ENCODE measurements at places on chromosomes 16 and 17.

DNA sequence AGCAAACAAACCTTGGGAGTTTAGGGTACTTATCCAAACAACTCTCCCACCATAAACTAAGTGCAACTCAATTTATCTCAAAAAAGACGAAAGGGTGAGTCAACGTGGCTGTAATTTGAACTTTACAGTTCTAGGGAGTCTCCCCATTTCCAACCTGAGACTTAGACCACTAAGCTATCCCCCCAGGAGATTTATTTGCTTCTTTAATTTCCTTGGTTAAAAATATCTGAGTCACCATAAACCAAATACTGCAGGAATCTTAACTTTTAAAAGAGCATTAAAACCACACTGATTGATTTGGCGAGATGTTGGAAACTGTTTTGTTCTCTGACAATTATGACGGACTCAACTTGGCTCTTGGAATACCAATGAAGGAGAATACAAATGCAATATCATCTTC lies 299.3 kb upstream of the SOX9 start:
- no peak for DNase-seq

DNA sequence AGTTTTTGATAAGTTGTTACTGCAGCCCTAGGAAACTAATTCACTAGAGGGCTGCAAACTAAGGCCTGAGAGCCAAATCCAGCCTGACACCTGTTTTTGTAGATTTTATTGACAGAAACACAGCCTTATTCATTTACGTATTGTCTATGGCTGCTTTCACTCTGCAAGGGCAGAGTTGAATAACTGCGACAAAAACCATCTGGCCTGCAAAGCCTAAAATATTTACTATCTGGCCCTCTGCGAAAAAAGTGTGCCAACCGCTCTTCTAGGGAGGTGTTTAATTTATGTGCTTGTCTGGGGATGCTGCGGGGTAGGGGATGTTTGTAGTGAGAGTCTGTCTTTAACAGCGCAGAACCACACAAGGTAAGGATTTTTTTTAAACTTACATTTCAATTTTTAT lies 165.0 kb upstream of the RBFOX1 start:
- no peak for DNase-seq

DNA sequence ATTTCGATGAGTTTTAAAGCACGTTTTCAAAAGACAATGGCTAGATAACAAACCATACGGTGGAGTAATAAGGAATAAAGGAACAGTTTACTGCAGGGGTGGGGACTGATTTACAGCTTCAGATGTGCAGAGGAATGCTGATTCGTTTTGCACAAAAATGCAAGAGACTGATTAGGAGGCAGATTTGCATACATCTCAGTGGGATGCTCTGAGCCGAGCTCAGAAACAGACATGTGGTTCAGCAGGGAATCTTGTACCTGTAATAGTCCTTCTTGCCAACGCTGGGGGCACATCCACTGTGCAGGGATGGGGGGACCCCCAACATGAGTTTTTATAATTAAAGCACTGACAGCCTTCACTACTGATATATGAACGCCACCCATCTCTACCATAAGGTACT lies 308.0 kb downstream of the GRIN2A start:
- no peak for DNase-seq

GRCh38 chr17:7701681-7702080 lies 3.3 kb upstream of the EFNB3 start:
- no peak for DNase-seq

DNA sequence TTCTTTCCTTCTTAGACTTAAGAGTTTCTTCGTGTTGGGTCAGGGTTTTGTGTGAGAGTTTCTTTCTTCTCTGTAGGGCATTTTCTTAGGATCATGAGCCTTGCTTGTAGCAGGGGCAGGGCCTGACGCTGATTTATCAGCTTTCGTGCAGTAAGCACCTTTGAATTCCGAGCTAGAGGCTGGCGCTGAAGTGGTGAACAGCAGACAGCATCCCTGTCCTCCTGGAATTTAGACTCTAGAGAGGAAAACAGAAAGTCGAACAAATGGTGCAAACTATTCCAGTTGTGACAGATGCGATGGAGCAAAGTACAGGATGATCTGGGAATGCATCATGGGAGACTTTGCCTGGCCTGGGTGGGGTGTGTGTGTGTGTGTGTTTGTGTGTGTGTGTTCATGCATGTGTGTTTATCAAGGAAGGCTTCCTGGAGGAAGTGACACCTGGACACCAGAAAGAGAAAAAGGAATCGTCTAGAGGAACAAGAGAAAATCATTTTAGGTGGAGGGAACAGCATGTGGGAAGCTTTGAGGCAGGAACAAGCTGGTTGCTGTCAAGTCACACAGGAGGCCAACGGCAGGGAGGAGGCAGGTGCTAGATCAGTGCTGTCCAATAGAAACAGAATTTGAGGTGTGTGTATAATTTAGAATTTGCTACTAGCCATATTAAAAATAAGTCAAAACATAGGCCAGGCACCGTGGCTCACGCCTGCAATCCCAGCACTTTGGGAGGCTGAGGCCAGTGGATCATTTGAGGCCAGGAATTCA lies 60.2 kb downstream of the WWP2 start:
- no peak for DNase-seq

- no peak for DNase-seq
These were observed 50.8 kb downstream of the SOCS1 start for GRCh38 chr16:11205065-11205699.

- no peak for DNase-seq
These were observed 276.8 kb downstream of the STX8 start for GRCh38 chr17:9298776-9299295.

DNA sequence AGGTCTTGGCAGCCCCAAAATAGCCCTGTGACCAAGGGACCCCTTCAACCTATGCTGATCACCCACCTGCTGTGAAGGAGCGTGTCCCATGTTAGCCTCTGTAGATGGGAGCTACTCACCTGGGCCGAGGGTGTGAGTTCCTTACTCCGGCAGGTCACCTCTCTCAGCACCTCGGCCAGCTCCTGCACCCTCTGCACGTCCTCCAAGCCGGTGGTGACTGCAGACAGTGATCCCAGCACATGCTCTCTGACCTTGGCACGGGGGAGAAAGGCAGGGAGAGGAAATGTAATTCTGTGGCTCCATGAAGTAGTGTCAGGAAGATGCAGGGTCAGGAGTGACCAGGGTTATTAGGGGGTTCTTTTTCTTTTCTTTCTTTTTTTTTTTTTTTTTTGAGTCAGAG lies 67.7 kb upstream of the BCO1 start:
- no peak for DNase-seq

- no peak for DNase-seq
These were observed 85.5 kb upstream of the CDYL2 start for GRCh38 chr16:80889779-80890359.

GRCh38 chr17:33786478-33786877 lies 468.6 kb upstream of the CCL2 start:
- DNase-seq = no peak

GRCh38 chr17:66533572-66533971 lies 231.2 kb downstream of the PRKCA start:
- no peak for DNase-seq

DNA sequence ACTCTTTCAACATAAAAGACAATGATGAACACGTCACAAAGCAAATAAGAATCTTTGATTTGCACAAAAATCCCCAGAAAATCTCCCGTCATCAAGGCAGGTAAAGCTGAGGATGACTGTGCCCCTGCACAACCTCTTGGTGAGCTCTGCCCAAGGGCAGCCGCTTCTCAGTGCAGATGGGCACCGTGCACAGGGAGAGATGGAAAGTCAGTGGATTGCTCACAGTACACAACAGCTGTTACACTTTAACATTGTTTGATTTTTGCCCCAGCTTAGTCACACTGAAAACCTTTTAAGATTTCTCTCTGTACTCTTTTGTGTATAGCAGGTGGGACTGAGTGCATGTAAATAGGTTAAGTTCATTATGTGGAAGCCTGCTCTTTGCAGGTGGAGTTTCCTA lies 104.2 kb downstream of the CDK5R1 start:
- DNase-seq = no peak

DNA sequence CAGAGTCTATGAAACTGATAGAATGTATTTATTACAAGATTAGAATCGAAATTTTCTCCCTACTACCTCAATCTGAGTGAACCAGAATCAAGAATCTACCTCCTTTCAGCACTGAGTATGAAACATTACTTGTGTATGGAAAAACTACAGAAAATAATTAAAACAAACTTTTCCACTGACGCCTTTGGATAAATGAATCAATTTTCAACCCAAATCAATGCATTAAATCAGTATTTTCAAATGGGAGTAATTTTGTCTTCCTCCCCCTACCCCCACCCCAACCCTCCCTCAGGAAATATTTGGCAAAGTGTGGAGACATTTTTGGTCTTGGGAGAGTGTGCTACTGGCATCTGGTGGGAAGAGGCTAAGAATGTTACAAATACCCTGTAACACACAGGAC lies 7.8 kb upstream of the ABCA10 start:
- DNase-seq = no peak

DNA sequence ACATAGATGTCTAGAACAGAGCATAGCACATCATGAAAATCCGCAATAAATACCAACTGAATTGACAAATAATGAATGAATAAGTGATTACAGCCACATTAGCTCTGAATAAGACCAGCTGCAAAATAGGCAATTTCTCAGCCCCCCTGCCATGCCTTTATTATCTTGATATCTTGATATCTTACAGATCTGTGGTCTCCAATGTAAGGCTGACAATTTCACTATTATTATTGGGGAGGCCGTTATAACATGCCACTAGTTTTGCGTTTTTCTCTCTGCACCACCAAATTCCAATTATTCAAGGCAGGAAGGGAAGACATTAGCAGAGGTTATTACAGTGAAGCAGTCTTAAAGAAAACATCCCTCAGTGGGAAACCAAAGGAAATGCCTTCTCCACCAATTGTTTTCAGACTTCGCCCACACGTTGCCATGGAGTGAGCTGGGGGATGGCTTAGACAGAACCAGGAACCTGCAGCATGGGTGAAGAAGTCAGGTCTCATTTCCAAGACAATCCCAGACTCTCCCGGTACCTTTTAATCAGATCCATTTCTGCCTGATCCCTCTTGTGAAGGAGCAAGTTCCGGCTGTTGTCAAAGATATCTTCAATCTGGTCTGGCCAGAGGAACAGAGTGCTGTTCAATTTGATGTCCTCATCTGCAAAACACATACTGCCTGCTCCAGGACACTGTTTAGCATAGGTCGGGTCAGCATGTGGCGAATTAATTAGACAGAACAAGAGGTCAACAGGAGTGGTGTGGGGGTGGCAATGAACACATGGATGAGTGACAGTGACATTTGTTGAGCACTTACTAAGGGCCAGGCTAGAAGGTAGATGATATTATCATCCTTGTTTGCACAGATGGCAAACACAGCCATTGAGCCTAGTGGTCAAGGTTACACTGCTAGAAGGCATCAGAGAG lies 46.4 kb downstream of the DNAH3 start:
- no peak for DNase-seq

- no peak for DNase-seq
These were observed 414.8 kb downstream of the MAF start for GRCh38 chr16:79185711-79186110.

- no peak for DNase-seq
These were observed 693 bp upstream of the HOXB4 start for GRCh38 chr17:48578616-48579470.

GRCh38 chr16:85690469-85691064 lies 1.8 kb upstream of the GINS2 start:
- no peak for DNase-seq

GRCh38 chr17:71486261-71486660 lies 634.6 kb upstream of the SOX9 start:
- DNase-seq = no peak

Data from RCC 7860 (cell line).